ENCODE measurements at places on chromosomes 5 and 9. TPM values are rescaled to one million over a fixed set of nuclear protein-coding genes. Genes with fewer than 3 reads are reported as not detected.

DNA sequence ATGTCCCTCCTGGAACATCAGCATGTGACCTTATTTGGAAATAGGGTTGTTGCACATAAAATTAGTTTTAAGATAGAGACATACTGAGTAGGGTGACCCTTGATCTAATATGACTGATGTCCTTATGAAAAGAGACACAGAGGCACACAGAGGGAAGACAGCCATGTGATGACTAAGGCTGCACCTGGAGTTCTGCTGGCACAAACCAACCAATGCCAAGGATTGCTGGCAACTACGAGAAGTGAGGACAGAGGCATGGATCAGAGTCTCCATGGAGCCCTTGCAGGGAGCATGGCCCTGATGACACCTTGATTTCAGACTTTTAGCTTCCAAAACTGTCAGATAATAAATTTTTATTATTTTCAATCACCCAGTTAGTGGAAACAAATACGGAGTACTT is 101.9 kb downstream of the FBXL7 start:
- no peak for DNase-seq

DNA sequence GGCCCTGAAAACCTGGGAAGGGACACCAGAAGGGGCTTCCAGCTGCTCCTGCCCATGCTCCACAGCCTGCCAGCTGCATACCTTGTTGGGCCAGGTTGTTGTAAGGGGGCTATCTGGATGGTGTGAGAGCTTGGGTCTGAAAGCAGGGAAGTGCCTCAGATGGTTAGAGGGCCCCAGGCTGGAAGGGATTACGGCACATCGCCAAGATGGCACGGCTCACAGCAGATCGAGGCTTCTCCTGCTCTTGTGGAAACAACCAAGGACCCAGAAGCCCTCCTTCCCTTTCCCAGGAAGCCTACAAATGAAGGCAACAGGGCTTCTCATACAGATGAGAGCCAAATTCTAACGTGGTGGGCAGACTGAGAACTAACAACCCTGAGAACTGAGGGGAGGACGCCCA is 121.7 kb upstream of the ADCY2 start:
- DNase-seq: no peak

- DNase-seq: no peak
Measured at GRCh38 chr5:73337586-73338255, 110.9 kb downstream of the FOXD1 start.

GRCh38 chr5:173303878-173304590 is 24.2 kb downstream of the STC2 start:
- no peak for DNase-seq

DNA sequence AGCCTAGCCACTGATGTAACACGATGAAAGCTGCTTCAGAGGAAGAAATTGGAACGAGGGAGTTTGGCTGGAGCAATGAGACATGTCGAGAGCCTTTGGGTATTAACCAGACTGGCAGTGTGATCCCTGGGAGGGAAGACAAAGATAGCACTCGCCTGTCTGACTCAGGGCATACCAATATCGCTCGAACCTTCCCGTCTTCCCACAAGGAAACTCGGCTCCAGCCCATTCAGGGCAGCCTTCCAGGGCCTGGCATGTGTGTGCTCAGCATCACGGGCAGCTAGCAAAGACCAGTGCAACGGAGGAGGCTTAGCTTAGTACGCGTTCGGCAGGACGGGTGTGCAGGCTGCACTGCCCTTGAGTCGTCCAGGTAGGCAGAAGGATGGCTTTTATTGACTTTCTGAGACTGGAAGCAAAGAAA is 356.9 kb upstream of the WWC1 start:
- no peak for DNase-seq

DNA sequence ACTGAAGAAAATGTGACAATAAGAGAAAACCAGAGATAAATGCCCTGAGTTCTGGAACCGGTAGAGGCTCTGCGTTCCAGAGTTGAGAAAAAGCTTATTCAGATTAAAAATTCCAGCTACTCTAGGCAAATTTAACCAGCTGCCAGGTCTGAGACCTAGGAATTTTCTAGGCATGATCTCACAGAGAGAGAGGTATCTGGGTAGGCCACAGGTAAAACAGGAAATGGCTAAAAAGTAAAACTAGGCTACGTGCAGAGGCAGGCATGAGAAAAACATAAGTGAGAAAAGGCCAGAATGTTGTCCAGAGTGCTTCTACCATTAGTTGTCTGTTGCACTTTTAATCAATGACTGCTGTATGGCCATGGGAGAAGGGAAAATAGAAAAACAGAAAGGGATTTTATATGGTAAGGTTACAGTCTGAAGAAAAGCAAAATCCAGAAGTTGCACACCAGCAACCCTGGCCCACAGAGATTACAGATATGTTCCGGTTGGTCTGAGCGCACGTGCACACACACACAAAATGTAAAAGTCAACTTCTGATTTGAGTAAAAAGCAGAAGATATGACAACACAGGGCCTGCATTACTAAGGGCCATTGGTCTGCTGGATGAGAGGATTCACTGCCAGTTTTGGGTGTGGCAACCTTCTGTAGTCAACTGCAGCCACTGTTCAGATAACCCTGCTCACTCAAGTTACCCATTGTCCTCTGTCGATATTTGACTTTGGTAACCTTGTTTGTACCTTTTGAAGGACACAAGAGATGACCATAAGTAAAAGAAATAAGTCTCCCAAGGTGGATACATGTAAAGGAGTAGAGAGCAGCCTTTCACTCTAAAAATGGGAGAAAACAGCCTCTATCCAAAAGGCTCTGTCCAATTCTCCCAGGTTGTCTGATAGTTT is 266.0 kb downstream of the DTWD2 start:
- no peak for DNase-seq

PCDHGA5 gene
- not detected for polyA plus RNA-seq

PTGS1 gene
- 4.2 TPM for polyA plus RNA-seq

GABRA6 gene
- not detected for polyA plus RNA-seq
